ENCODE measurements at places on chromosomes 1 and 21.

DNA sequence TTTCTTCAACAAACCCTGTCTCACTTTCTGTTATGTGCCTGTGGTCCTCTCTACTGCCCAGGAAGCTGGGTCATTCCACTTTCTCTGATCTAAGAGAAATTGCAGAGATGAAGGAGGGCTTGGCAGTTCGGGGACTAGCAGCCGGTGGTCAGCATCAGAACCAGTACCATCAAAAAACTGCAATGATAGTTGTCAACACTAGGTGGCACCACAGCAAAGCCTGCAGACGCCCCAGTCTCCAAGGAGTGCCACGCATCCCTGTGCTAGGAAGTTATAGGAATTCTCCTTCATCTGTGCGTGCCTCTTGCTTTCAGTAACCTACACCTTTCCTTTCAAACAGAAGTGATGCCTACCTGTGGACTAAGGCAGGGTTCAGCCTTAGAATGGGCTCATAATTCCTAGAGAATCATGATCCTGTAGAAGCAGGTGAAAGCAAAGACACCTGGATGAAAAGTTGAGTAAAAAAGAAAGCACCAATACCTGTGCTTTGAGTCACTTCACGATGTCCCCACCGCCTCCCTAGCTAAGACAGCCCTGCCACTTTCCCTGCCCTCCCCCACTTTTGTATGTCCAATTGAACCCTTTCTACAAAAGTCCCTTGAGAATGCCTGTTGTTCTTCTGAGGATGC lies 129.2 kb downstream of the ADAMTS1 start:
- peak; percentile 69 for DNase-seq

- DNase-seq, result no peak
Observed at GRCh38 chr1:173870252-173871075, 2.3 kb downstream of the ZBTB37 start.

GRCh38 chr1:217948741-217949140 lies 317.6 kb downstream of the SPATA17 start:
- no peak for DNase-seq

DNA sequence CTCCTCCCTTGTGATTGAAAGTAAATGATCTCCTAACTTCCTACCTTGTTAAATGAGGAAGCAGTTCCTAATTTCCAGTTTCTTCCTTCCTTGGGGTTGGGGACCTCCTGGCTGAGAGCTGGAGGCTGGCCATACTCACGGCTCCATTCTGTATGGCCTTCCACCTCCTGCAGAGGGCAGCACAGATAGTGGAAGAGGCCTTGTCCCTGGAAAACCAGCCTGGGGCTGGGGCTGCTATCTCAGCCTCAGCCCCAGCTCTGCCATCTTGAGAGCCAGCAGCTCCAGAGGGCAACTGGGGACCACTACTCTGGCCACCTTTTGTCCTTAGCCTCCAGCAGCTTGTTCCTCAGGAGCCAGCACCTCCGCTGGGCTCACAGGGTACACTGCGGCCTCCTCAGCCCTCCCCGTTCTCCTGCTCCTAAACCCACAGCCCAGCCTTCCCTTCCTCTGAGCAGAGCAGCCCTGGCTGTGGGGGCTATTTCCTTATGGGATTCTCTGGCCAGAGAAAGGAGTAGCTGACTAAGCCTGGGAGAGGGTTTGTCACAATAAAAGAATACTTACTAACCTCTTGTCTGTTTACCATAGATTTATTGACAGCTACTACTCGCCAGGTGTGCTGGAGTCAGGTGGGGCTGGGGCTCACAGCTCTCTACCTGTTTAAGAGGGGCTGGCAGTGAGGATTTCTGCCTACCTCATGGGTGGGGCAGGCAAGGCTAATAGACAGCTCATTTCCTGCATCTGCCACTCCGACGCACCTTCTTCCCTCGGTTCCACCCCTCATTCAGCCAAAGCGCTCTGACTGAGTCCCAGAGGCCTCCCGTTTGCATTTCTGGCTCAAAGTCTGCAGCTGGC lies 6.3 kb downstream of the TMEM234 start:
- peak; percentile 68 for DNase-seq

- no peak for DNase-seq
Observed at GRCh38 chr1:3551711-3552110, 59.6 kb downstream of the MEGF6 start.

DNA sequence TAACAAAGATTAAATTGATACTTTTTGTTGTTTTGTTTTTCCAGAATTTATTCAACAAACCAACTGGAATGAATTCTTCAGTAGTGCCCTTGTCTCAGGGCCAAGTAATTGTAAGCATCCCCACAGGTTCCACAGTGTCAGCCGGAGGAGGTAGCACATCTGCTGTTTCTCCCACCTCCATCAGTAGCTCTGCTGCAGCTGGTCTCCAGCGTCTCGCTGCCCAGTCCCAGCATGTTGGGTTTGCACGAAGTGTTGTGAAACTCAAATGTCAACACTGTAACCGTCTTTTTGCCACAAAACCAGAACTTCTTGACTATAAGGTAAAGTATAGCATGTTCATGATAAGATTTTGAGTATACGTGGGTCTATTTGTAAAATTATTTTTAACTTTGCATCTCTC lies 118.5 kb downstream of the ZMYM4 start:
- no peak for DNase-seq

DNA sequence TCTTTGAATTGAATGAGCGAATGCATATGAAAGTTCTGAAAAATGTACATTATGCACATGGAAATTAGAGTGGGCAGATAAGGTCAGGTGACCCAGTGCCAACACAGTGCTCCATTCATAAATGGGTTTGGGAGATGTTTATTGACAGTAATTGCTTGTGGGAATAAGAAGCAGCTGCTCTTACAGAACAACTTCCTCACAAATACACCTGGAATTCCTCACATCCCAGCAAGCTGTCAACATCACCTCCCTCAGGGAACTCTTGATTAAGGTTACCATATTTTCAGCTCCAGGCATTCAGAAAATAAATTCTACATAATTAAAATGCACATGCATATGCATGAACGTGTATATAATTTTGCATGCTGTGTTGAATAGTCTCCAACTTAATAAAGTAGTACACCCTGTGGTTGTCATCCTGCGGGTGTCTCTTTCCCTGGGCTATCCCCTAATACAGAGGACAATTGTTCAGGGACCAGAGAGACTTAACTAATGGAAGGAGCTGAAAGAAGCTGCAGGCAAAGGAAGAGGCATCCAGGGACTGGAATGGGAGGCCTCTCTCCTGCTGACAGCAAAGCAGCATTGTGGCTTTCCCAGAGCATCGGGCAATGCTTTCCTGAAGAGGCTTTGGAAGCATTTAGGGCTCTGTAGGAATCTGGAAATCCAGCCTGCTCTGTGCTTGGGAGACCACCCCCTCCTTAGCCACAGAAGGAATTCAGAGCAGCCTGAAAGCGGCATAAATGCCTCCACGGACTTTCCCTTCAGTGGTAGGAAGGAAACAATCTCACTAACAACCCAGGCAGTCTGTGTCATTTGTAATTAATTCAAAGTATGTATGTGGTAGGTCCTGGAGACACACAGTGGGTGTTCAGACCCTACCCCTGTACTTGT lies 55.2 kb upstream of the GNG12 start:
- no peak for DNase-seq

- DNase-seq, result no peak
Observed at GRCh38 chr1:210223226-210223904, 9.2 kb upstream of the SERTAD4 start.

GRCh38 chr1:23910144-23910543 lies 3.0 kb downstream of the CNR2 start:
- DNase-seq, result no peak

DNA sequence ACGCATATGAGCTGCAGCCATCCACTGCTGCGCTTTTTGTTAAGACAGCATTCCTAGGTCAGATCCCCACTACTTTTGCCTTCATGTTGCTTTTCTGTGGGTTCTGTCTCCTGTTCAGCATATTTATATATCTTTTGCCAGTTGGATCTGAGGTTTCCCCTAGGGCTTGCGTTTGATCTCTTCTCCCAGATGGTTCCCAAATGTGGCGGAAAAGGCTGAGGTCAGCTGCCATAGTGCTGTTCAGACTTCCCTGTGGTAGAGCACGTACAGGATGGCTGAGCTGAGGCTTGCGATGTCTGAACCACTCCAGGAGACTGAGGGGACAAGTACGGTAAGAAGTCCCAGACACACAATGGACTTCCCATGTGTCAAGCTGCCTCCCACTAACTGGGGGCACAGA lies 39.8 kb downstream of the COL6A1 start:
- DNase-seq, result no peak

GRCh38 chr1:77412820-77413530 lies 131.2 kb downstream of the AK5 start:
- no peak for DNase-seq

DNA sequence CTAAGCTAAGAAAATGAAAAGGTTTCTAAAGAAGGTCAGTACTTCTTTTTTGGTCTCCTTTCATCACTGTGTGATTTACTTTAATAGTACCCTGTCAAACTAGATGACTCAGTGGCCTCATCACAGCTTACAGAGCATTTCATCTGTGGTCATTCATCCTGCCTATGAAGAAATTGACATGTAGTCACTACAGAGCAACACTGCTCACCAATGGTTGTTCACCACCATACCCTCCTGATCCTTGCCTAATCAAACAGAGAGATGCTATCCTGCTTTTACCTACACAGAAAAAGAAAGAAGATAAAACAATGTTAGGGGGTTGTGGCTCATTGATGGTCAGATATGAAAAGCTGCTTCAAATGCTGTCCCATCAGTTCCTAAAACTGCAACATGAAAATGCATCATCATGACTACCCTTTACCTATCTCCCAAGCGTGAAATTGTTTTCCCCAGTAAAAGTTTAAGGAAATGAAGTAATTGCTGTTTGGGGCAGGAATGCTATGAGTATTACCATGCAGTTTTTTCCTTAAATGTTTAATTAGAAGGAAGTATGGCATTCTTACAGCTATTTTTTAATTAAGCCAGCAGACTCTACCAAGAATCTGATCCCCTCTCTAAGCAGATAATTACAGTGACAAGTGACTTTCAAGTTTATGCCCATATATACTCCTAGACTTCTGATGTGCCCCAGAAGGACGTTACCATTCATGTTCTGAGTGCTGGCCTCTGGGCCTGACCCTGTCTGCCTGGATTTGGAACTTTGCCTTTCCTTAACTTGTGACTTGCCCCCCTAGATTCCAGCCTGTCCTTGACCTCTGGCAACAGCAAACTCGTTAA lies 46.1 kb upstream of the FBXO28 start:
- DNase-seq, result peak; percentile 15

DNA sequence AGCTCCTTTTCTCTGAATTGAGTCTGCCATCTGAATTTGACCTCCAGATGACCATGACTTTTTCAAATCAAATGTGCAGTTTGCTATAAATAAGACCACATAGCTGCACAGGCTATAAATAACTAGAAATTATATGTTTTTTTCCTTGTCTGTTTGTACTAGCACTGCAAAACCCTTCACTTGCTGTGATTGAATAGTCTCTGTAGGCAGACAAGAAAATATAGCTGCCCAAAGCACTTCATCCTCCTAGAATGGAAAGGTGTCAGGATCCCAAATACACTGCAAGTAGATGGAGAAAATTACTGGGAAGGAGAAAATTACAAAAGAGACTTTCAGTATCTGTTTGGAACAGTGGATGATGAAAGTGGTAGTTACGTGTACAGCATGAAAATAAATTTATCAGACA lies 175.8 kb downstream of the APP start:
- no peak for DNase-seq

DNA sequence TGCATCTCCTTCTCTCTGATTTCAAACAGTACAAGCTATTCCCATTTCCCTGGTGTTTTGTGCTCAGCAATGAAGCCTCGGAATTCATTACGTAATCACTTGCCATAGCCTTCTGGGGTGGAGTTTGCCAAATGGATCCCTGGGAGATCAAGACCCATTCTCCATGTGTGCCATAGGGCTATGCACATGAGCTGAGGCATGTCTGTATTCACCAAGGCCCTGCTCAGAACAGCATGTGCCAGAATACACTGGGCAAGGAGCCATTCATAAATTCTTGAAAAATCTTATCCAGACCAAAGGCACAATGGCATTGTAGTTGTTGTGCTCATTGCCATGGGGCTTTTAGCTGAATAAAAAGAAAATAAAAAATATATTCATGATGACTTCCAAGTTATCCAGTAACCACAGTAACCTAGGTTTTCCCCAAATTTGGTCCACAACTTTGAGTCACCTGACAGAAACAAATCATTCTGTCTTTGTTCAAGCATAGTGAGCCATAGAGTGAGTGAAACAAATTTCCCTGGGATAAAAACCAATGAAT lies 53.0 kb downstream of the CRB1 start:
- DNase-seq, result peak; percentile 92

DNA sequence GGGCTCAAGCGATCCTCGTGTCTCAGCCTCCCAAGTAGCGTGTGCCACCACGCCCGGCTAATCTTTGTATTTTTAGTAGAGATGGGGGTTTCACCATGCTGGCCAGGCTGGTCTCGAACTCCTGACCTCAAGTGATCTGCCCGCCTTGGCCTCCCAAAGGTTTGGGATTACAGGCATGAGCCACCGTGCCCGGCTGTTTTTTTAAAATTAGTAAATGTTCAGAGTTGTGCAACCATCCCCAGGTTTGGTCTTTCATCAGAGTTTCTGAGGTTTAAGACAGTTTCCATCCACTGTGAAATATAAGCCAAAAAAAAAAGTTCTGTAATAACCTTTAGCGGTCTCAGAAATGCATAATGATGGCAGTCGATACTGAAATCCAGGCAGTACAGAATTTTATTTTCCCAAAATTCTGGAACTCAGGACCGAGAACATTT lies 550 bp upstream of the SYT11 start:
- no peak for DNase-seq

- DNase-seq, result no peak
Observed at GRCh38 chr1:116882866-116883265, 26.9 kb upstream of the PTGFRN start.

DNA sequence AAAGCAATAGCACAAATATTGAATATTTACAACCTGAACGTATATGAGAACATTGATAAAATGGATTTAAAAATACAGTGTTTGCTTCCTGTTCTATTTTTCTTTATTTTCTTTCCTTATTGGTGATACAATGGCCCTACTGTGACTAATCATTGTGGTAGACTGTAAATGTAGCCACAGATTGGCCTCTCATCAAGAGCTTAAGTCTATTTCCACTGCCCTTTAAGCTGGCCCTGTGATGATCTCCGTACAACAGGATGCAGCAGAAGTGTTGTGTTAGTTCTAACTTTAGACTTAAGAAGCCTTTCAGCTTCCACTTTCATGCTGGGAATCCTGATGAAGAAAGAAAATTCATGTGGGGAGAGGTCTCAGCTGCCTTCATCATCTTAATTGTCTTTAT lies 285.6 kb upstream of the B3GALT2 start:
- no peak for DNase-seq

- peak; percentile 38 for DNase-seq
Observed at GRCh38 chr1:10685808-10686403, 110.5 kb downstream of the CASZ1 start.

- no peak for DNase-seq
Observed at GRCh38 chr1:239308701-239309333, 77.6 kb upstream of the CHRM3 start.

DNA sequence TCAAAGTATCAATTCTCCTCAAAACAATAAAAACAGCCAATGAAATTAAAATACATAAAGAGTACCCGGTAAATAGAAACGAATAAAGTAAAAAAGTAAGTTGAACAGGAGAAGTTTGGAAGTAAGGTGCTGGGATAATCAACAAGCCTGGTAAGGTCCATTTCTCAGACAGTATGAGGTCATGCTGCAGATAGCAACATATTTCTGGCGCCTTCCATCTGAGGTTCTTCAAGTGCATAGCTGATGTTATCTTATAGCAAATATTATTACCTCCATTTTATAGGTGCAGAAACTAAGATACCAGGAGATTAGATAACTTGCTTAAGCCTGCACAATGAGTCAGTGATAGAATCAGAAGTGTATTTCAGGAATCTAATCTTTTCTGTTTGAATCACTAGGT lies 23.7 kb upstream of the CEP350 start:
- peak; percentile 28 for DNase-seq

GRCh38 chr1:22127248-22127647 lies 15.6 kb downstream of the WNT4 start:
- no peak for DNase-seq

Data from fibroblast of the aortic adventitia (primary cell).